ENCODE measurements at places on chromosomes 5 and 9. TPM values are rescaled to one million over a fixed set of nuclear protein-coding genes. Genes with fewer than 3 reads are reported as not detected.

The GABRA1 gene
- not detected for total RNA-seq

DNA sequence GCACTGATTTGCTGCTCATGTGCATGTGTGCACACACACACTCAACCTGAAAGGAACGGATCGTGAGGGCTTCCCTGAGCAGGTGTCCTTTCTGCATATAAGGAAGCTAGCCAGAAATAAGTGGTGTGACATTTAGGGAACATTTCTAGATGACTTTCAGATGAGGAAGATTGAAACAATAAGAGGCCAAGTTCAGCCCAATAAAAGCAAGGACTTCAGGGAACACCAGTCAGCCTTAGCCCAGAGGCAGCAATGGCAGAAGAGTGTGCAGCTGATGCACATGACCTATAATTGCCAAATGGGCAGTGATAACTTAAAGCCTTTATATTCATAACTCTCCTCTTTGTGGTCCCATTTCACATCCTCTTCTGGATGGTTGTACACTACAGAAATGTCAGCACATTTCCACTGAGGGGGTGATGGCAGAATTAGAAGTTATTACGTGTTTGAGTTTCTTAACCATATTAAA is 255.5 kb downstream of the TRIM32 start:
- DNase-seq: no peak

The SPARC gene
- total RNA-seq: 1,269 TPM

The C9orf50 gene
- not detected for total RNA-seq

- DNase-seq: peak; percentile 27
Measured at GRCh38 chr5:172123269-172123692, 64.7 kb downstream of the STK10 start.

- DNase-seq: no peak
Measured at GRCh38 chr5:44389823-44390143, 563 bp upstream of the FGF10 start.

The ASPN gene
- total RNA-seq: 0.07 TPM

- DNase-seq: no peak
Measured at GRCh38 chr9:93110311-93110855, 14.4 kb downstream of the CARD19 start.

DNA sequence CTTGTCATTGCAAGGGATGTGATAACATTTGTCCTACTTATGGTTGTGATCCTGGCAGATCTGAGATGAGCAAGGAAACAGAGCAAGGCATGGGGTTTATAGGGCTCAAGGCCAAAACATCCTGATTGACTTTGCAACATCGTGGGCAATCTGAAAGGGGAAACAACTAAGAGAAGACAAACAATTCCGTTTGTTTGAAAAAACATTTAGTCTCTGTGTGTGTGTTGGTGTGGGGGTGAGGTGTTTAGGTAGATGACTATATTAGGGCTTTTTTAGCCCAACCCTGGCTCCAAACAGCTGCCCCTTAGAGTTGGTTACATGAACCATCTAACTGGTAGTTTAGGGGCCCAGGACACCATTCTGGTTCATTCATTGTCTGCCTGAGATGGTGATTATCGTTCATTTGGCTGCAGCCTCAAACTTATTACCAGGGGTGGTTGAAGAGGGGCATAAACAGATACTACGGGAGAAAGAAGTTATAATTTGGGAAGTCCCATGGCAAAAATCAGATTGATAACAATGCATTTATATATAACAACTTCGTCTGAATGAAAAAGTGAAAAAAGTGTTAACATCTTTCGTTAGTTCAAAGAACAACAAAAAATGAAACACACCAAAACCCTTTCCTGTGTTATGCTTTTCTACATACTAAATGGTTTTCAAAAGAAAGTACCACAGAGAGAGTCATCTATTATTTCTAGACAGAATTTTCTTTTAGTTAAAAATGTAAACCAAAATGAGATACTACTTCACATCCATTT is 5.7 kb downstream of the FYB1 start:
- DNase-seq: no peak

The ABLIM3 gene
- 18.8 TPM for total RNA-seq

The NUTM2F gene
- total RNA-seq: not detected

The CCDC171 gene
- 0.86 TPM for total RNA-seq

DNA sequence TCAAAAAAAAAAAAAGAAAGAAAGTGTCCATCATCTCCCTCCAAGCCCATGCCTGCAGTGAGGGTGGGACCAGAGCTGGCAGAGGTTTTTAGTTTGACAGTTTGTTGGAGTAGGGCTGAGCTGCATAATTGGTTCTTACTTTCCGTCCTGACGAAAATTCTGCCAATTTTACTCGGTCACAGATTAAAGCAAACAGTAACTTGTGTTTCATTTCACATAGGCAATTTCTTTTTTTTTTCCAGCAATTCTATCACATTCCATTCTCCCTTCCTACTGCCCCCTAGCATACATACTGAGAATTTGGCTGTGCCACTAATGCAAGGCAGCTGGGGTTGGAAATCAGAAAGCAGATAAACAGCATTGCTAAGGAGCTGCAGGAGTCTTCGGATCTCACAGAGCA is 132.4 kb downstream of the FRMD3 start:
- DNase-seq: no peak

The SLC6A7 gene
- not detected for total RNA-seq

The PCDHB10 gene
- 0.33 TPM for total RNA-seq

- DNase-seq: no peak
Measured at GRCh38 chr5:10023494-10023893, 226.2 kb downstream of the ATPSCKMT start.

DNA sequence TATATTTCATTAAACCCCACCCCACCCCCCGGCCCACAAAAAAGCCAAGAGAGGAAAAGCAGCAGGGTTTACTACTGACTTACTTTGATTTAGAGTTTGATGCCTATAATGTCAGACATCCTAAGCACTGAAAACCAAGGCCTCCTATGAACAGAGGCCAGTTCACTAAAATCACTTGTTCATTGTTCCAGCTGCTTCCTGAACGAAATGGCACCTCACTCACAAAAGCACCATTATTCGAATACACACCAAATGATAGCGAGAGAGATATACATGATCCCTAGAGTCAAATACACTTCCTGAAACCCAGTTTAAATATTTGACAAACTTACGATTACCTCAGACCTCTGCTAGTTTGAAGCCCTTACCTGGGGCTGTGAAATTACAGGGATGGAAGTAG is 66.6 kb downstream of the LPAR1 start:
- no peak for DNase-seq

- peak; percentile 39 for DNase-seq
Measured at GRCh38 chr5:112703866-112704820, 33.5 kb upstream of the APC start.

The FRMD3 gene
- 17.2 TPM for total RNA-seq

The IL13 gene
- not detected for total RNA-seq

DNA sequence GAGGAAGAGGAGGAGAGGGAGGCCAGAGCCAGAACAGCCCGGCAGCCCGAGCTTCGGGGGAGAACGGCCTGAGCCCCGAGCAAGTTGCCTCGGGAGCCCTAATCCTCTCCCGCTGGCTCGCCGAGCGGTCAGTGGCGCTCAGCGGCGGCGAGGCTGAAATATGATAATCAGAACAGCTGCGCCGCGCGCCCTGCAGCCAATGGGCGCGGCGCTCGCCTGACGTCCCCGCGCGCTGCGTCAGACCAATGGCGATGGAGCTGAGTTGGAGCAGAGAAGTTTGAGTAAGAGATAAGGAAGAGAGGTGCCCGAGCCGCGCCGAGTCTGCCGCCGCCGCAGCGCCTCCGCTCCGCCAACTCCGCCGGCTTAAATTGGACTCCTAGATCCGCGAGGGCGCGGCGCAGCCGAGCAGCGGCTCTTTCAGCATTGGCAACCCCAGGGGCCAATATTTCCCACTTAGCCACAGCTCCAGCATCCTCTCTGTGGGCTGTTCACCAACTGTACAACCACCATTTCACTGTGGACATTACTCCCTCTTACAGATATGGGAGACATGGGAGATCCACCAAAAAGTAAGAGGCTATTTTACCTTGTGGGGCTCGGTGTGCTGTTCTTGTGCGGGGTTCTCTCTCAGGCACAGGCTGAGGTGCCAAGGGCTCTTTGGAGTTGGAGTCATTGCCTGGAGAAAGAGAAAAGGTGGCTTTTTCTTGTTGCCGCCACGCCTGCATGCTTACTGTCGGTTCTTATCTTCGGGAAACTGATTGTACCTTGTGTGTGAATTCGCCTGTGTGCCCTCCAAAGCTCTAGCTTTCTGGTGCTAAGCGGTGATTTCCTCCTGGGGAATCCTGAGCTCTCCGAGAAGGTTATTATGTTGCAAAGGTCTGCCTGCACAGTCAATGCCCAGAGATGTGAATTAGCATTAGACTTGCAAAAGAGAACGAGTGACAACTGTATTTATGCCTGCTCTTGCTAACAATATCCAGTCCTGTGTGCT is at the start of gene ISL1:
ISL1 (plus strand) TSS at position 318 of the 991 bp plus-strand sequence; CDS start at position 542, 224 bp downstream.
- DNase-seq: peak; percentile 8

DNA sequence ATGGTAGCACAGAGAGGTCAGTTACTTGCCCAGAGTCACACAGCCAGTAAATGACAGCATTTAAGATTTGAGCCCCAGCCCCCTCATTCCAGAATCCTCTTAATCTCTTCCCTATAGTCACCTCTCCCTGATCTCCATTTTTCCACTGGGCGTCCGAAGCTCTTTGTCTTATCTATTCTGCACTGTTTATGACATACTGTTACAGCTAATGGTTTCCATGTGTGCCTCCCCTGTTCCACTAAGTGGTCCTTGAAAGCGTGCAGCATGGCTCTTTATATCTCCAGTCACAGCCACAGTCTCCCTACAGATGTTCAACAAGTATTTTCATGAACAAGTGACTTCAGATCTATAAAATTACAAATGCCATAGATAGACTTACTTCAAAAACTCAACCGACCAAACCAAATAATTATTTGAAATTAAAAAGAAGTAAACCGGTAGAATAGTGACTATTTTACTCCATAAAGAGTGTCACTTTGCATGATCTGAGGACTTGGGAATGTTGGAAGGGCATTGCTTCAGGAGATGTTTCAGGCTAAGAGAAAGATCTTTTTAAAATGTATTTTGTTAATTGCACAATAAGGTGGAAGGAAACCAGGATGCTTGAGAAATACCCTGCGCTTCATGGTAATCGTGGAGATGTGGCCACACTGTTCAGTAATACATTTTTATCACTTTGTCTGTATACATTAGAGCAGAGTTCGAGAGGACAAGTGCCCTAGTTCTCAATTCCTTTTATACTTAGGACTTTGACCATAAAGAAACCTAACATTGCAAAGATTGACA is 237.2 kb downstream of the FBXL7 start:
- DNase-seq: no peak

- DNase-seq: no peak
Measured at GRCh38 chr9:18526685-18527084, 52.7 kb downstream of the ADAMTSL1 start.

DNA sequence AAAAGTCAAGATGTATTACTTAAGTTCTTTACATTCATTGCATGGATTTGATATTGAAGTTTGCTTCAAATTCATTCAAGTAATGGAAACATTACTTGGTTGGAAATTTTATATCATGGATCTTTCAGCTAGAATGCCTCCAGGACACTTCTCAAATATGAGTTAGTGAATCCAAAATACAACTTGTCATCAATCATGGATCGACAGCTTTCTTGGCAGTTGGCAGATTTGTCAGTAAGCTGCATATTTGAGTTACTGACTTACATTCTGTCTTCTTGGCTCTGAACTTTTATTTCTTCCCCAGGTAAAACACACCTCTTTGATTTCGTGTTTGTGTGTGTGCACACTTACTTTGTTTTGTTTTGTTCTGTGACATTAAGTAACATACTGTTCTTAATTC is 1171.1 kb downstream of the TAF11L14 start:
- DNase-seq: no peak

The TLE4 gene
- total RNA-seq: 9.6 TPM

DNA sequence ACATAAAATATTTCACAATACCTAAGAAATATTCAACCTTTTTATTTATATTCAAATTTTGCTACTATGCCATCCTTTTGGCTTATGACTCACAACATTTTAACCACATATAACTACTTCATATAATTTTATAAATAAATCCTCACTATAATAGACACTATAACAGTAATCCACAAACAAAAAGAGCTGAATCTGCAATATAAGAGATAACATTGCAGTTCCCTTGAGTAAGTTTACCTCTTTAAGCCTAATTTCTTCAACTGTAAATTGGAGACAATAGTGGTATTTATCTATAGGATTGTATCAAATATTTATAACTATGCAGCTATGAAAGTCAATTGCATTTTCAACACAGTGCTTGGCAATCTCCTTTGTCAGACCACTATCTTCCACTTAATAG is 1084.5 kb downstream of the NR2F1-AS1 start:
- DNase-seq: no peak

DNA sequence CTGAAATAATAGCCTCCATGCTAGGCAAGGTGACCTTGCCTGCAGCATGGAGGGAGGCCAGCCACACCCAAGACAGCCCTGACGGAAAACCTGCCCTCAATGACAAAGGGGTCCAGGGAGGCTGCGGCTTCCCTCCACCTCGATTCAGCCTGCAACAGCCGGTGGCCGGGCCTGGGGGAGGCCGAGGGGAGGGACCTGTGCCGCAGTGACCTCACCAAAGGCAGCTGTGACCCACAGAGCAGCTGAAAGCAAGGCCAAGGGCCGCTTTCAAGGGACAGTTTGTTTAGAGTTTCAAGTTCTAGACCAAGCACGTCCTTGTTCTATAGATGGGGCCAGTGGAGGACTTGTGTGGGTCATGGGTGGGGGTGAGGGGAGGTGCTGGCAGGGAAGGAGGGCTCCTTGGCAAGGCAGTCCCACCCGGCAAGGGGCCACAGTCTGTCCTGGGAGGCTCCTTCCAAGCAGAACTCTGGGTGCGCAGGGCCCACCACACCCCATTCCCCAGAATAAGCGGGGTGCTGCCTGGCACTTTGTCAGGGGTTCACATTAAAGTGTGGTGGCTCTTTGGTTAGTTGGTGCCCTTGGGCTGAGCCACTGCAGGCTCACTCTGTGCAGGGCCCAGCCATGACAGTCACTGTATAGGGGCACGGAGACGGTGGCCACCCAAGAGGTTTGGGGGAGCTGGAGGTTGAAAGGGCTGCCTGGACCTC is 226.5 kb downstream of the FANCC start:
- DNase-seq: no peak

DNA sequence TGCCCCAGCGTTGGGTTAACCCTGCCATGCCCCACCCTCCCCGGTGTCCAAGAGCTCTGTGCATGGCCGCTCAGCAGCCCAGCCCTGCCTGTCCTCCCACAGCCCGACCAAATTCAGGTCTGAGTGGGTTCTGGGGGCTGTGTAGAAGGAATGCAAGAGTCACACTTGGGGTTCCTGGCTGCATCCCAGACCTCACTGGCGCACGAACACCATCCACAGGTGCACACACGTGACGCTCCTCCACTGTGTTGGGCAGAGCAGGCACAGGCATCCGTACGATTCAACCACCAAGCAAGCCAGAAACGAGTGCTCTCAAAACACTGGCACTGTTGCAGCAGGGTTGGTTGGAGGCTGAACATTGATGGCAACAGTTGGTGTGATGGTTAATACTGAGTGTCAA is 93.9 kb downstream of the OLFM1 start:
- no peak for DNase-seq

The PHYKPL gene
- total RNA-seq: 35.1 TPM

DNA sequence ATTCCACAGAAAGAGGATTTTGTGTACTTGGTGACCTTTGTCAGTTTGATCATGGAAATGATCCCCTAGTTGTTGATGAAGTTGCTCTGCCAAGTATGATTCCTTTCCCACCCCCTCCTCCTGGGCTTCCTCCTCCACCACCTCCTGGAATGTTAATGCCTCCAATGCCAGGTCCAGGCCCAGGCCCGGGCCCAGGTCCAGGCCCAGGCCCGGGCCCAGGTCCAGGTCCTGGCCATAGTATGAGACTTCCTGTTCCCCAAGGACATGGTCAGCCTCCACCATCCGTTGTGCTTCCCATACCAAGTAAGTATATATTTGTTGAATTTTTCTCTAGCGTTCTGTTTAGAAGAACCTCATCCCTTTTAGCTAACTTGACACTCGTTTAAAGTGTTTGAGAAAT is 30.0 kb downstream of the RBM27 start:
- no peak for DNase-seq

All from pulmonary artery endothelial cell (primary cell).